Dorsolateral prefrontal cortex (tissue), 122 donors: ENCODE measurements at places on chromosomes 6 and 20.

DNA sequence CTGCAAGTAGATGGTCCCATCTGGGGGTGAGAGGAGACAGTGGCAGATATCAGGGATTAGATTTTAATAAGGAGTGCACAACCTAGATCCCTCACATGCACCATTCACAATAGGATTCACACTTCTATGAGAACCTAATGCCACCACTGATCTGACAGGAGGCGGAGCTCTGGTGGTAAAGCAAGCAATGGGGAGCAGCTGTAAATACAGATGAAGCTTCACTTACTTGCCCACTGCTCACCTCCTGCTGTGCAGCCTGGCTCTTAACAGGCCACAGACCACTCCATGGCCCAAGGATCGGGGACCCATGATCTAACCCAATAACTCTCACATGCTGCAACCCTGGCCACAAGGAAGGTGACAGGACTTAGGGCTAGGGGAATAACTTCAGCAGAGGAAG lies 75.4 kb downstream of the ZNF133 start:
- no peak for DNase-seq

GRCh38 chr6:131768964-131769363 lies 38.9 kb upstream of the ENPP1 start:
- DNase-seq: no peak

GRCh38 chr6:22332711-22333110 lies 35.9 kb upstream of the PRL start:
- DNase-seq: no peak

- no peak for DNase-seq
Observed at GRCh38 chr6:123980311-123980710, 176.6 kb downstream of the NKAIN2 start.

GRCh38 chr6:37314487-37315156 lies 39.2 kb upstream of the RNF8 start:
- DNase-seq: no peak

GRCh38 chr6:128275681-128276080 lies 244.7 kb downstream of the PTPRK start:
- DNase-seq: no peak

DNA sequence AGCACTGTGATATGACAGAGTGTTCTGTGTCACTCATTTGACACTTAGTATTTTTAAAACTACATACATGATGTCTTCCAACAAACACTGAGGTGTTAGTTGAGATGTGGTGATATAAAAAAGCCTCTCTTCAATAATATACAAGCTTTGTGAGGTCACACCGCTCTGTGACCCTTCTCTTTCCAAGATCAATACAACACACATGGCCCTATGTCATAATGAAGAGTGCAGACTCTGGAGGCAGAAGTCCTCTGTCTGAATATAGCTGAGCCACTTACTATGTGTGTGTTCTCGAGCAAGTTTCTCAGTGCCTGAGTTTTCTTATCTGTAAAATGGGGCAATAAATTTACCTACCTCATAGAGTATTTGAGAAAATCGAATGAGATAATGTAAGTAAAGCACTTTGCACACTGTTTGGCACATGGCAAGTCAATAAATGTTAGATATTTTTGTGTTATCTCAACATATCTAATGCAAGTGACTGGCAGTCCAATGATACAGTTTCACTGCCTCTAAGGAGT lies 499.0 kb upstream of the MARCKS start:
- DNase-seq: no peak

- no peak for DNase-seq
Observed at GRCh38 chr20:54433636-54434035, 41.8 kb upstream of the DOK5 start.

GRCh38 chr20:14406495-14406894 lies 69.1 kb upstream of the FLRT3 start:
- no peak for DNase-seq
